ENCODE measurements at places on chromosomes 3 and 15. TPM values are rescaled to one million over a fixed set of nuclear protein-coding genes. Genes with fewer than 3 reads are reported as not detected.

Gene ZMYND10
- polyA plus RNA-seq, result 0.09 TPM

Gene CLDN16
- not detected for polyA plus RNA-seq

Gene DHX36
- 20.0 TPM for polyA plus RNA-seq

Gene CHL1
- polyA plus RNA-seq, result not detected

GRCh38 chr3:14273901-14274611, 95.4 kb downstream of the LSM3 start:
- no peak for DNase-seq

GRCh38 chr3:192570315-192570714, 157.0 kb downstream of the FGF12 start:
- no peak for DNase-seq

GRCh38 chr3:161462138-161462537, 34.5 kb upstream of the OTOL1 start:
- no peak for DNase-seq

- DNase-seq, result no peak
These were observed 94.9 kb downstream of the MFSD1 start for GRCh38 chr3:158896729-158897128.

DNA sequence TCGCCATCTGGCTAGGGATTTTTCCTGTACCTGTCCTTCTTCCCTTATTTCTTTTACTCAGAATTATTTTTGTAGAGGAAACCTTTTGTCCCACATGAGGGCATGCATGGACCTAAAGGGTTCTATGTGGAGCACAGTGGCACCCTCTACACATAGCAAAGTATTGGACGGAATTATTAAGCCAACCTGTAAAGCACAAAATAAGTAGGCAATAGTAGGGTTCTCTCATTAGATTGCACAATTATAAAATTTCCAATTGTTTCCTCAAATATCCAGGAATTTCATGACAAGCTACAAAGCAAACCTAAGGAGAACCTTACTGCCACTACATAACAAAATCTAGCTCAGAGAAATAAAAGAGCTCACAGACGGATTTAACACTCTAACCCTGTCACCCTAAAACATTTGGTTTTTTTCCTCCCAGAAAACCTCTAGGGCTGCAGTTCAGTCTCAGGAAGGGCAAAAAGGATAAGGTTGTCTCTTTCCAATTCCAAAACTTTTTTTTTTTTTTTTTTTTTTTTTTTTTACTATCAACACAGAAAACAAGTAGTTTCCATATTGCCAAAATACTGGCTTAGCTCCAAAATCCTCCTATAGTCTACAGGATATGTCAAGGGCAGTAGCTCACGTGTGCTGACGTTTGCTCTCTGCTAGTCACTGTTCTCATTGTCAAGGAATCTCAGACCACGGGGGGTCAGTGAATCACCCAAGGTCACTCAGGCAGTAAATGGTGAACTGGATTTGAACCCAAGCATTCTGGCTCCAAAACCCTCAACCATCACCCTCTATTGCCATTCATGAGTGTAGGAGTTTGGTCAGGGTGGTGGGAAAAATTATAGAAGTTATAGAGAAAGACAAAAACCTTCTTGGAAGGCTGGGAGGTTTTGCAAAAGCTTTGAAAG, 52.3 kb downstream of the NCEH1 start:
- no peak for DNase-seq

All from CD4-positive, CD25-positive, alpha-beta regulatory T cell (primary cell).